ENCODE measurements at places on chromosomes 1 and 21.

GRCh38 chr1:76494807-76495206 lies 372.5 kb upstream of the ST6GALNAC5 start:
- DNase-seq: no peak

DNA sequence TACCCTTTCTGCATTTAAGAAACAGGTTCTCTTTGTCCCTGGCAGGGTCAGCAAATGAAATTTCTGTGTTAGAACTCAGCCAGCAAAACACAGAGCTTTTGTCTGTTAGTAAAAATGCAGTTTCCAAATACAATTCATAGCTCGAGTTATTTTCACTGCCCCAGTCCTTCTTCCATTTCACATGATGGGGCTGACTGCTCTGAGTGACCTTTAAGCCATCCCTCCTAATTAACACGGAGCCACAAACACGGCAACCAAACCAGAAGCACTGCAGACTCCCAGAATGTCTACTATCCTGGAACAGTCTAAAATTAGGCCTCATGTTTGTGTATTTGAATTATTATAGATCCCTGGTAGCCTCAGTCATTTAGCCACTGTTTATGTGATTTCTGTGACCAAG lies 99.1 kb upstream of the RGS4 start:
- DNase-seq: no peak

DNA sequence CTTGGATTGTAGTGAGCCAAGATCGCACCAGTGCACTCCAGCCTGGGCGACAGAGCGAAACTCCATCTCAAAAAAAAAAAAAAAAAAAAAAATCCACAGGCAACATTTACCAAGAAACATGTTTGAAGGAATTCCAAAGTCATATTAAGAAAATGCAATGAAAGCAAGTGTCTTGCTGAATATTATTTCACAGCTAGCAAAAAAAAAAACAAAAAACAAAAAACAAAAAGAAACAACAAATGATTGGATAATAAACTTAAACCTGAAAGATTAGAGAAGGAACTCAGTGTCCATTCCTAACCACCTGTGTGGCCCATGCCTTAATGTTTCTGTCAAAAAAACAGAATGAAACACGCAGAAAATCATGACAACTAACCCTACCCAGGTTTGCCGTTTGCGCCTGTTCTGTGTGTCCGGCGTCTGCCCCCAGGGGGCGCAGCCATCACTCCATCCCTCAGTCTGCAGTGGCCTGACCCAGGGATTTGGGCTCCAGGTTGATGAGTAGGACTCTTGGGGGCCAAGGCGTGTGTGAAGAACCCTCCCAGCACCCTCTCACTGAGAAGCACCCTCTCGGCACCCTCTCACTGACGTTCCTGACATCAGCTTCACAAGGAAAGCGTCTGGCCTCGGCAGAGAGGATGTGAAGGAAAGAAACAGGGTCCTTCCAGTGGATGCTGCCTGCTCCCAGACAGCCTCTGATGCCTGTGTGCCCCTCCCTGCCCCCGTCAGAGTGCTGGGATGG lies 19.2 kb upstream of the PTTG1IP start:
- peak; percentile 65 for DNase-seq

DNA sequence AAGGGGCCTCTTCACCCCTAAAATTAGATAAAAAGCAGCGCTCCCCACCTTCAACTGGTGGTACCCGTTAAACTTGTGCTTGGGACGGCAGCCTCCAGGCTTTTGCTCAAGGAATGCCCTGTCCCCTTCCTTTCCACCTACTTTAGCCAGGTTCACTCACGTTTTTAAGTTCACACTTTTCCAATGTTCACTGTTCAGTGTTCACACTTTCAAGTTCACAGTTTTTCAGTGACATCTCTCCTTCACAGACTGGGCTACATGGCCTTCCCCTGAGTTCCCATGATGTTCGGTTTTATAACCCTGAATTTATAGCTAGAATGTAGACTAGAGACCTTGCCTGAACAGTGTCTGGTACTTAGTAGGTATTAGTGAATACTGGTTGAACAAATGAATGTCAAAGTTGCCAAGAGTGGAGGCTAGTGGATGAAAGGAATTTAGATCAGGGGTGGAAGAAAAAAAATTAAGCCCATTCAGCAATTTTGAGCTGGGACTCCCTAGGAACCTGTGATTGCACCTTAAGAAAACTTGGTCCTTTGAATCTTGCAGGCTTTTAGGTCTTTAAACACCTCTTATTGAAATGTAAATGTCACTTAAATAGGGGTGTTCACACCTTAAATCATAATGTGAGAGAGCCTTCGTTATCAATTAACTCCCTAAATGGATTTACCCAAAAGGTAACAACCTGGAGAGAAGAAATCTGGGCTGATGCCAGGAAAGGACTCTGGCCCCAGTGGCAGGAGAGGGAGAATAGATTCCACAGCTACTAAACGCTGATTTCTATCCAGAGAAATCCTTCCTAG lies 12.3 kb downstream of the BTG2 start:
- DNase-seq: no peak

DNA sequence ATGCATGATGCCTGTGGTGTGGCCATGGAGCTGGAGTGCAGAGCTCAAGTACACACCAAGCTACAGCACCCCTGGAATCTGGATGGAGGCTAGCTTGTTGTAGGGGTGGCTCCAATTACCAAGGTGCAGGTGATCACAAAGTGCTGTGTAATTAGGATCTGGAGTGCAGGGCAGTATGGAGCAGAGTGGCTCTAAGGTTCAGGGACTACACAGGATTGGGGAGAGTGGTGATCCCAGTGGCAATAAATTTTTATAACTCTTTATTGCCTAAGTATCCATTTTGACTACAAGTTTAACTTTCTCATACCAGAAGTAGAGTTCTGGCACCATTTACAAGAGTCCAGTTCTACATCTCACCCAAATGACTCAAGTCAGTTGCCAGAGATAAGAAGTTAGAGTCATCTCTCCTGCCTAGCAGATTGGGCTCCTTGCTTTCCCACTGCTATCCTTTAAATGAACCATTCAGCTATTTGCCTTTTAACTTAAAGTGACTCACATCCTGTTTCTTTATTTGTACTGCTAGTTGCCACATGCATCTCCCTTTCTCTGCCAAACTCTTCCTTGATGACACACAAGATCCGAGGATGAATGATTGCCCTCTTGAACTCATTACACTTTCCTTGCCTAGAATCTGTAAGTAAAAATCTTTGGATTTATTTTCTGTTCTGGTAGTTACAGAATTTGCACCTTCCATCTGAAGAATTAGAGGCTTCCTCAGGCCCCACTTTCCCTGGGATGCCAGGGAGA lies 427.2 kb downstream of the KCNT2 start:
- DNase-seq: peak; percentile 38

GRCh38 chr1:180211156-180211859 lies 18.8 kb upstream of the LHX4 start:
- DNase-seq: no peak
